ENCODE measurements at places on chromosomes 4 and X.

DNA sequence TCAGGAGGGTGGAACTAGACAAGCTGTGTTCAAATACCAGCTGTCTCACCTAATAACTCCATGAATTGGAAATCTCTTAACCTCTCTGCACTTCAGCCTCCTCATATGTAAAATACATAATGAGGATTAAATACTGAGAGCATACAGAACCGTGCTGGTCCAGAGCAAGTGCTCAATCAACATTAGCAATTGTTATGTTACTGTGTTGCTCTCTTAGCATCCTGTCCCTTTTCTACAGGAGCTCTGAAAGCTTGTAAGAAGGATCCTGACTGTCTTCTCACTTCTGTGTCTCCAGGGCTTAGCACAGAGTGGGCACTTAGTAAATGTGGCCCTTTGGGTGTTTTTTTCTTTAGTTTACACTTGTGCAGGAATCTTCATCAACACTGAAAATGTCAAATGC is 1456.1 kb upstream of the IGFBP7 start:
- no peak for DNase-seq

- DNase-seq: no peak
These were observed 79.5 kb upstream of the MAGEB10 start for GRCh38 chrX:27728291-27728690.

DNA sequence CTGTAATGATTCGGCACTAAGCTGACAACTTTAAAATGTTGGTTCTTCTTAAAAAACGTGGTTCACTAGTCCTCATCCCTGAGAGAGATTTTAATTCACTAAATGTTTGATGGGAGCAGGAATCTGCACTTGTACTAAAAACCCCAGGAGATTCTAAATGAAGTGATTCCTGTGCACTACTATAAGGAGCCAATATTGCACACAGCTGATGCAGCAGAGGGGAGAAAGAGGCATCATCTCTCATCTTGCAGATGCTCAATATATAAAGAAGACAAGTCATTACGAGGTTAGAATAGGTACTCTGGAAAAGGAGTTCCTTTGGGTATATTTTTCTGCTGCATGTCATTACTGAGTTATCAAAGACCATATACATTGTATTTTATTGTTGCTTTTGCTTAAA is 207.6 kb upstream of the RASGEF1B start:
- DNase-seq: no peak

DNA sequence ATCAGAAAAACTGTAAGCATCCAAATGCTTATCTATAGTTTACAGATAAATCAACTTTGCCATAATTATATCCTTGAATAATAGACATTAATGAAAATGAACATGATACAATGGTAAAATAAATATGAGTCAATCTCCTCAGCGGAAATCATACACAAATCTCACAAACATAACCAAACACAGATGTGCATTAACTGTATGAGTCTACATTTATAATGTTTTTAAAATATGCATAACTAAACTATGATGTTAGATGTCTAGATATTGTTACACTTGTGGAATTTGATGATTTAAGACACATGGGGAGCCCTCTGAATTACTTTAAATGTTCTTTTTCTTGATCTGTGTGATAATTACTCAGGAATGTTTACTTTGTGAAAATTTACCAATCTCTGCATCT is 951.2 kb downstream of the TECRL start:
- DNase-seq: no peak

- DNase-seq: no peak
These were observed 34.3 kb downstream of the NYX start for GRCh38 chrX:41481264-41482109.

- DNase-seq: no peak
These were observed 67.2 kb downstream of the RPS3A start for GRCh38 chr4:151166636-151167035.

Data from NCI-H1105 (cell line).